Activated B cell treated with CpG ODN at 0.5 μM for 24 hours (primary cell): ENCODE measurements at places on chromosomes 11 and 22.

DNA sequence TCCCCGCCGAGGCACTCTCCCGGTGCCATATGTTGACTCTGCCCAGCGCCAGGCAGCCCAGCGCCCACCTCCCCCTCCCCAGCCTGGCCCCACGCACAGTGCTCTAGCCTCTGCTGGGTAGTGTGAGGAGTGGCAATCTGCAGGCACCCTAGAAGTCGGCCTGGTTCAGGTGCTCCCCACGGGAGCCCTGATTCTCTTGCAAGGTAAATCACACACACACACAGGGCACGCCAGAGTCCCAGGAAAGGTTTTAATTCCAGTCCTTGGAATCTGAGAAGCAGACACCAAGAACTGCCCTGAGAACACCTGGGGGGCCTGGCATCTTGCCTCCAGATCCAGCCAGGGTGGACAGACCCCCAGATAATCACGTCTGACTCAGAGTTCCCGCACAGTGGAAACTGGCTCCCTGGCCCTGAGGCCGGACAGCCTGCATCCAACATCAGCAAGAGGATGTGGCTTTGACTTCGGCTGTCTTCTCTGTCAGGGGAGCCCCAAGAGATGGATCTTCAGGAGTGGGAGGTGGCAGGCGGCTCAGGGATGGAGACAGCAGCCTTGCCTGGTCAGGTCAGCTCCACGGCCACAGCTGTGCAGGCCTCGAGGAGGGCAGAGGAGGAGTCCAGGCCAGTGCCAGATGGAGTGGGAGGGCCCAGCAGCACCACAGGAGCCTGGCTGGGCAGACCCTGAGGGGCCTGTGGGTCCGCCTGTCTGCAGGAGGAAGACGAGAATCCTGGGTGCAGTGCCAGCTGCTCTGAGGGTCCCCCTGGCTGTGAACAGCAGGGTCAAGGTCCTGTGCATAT is 1.1 kb upstream of the RIN1 start:
- DNase-seq: no peak

DNA sequence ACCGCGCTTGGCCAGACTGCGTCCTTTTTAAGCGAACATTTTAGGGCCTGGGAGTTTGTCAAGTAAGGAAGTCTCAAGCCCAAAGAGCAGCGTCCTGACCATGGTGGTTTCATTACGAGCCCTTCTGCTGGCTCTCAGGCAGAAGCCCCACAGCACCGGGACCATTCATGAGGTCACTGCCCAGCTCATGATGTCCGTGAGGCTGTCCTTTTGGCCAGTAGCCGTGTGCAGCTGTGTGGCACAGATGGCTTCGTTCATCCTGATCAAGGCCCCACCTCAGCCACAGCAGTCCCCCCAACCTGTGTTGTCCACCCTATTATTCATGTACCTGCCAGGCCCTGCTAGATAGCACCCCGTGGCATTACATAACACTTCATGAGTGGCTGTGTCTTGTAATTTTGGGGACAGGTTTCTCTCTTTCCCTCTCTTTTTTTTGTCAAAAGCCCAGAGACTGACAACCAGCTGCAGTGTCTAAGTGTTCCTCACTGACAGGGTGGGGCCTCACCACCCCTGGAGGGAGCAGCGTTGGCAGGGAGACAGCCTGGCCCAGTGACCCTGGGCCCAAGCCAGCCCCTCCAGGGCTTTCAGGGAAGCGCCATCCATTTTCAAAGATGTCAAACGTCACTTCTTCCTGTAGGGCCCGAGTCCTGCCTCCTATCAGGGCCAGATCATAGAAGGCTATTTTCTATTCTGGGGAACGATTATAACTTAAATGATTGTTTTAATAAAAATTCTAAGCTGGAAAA is 21.8 kb upstream of the CABP7 start:
- no peak for DNase-seq

- DNase-seq: no peak
Observed at GRCh38 chr11:4146070-4146771, 51.6 kb downstream of the RRM1 start.

- peak; percentile 18 for DNase-seq
Observed at GRCh38 chr11:102047305-102047924, at the start of gene CFAP300. CFAP300 (plus strand) TSS chr11:102047437; CDS start chr11:102047471, 34 bp downstream.

DNA sequence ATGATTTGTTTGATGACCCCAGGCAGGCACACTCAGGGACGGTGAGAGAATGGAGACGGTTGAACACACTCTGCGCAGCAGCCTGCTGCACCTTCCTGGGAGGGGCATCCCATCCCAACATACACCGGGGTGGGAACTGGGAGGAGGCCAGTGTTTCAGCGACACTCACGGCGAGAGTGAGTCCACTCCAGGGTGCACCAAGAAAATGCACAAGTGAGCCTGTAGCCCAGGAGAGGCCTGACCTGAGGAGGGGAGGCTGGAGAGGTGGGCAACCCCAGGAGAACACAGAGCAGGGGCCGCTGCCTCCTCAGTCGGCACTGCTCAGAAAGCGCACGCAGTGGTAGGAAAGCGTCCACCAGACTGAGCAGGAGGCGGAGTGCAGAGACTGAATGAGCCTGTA is 54.5 kb downstream of the IGF2 start:
- DNase-seq: no peak

DNA sequence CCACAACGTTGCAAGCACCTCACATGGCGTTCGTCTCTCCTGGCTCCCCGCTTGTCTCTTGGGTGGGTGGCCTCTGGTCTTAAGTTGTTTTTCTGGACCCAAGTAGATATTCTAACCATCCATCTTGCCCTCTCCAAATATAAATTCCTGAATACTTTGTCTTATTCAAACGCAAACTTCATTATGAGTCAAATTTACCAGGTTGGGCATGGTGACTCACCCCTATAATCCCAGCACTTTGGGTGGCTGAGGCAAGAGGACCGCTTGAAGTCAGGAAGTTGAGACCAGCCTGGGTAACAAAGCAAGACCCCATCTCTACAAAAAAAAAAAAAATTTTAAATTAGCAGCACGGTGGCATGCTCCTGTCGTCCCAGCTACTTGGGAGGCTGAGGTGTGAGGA is 5.1 kb upstream of the IGSF9B start:
- DNase-seq: no peak

- no peak for DNase-seq
Observed at GRCh38 chr11:63478896-63479295, 12.1 kb downstream of the PLAAT5 start.

DNA sequence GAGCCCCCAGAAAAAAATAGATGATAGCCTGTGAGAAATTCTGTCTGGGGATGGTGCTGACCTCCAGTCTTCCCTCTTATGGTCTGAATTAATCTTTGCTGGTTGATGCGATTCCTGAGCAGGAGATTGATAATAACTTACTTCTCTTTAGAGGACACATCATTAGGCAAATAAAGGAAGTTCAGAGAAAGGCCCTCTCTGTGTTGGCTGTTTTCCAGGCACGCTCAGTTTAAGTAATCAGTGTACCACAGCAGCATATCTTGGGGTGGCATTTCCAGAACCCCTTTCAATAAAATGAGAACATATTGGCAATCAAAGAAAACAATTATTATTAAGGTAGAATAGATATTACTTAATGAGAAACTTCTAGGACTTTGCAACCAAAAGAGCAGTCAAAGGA is 1129.3 kb upstream of the RAG2 start:
- DNase-seq: no peak

- DNase-seq: no peak
Observed at GRCh38 chr22:27911330-27911729, 7.7 kb downstream of the PITPNB start.

DNA sequence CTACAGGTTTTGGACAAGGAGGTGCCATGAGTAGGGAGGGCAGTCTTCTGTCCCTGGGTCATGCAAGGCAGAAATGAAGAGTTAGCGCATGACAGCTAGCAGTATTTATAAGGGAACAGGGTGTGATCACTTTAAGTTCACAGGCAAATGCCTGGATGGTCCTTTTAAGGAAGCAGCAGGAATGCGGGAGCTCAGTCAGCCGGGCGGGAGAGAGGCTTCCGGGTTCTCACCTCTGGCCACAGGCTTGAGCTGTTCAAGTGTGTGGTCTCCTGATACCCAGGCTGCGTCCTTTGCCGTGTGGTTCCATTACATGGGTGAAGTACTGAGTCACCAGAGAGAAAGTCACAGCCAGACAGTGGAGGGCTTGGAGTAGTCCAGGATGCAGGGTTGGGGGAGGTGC is 105.4 kb downstream of the BCR start:
- DNase-seq: no peak

DNA sequence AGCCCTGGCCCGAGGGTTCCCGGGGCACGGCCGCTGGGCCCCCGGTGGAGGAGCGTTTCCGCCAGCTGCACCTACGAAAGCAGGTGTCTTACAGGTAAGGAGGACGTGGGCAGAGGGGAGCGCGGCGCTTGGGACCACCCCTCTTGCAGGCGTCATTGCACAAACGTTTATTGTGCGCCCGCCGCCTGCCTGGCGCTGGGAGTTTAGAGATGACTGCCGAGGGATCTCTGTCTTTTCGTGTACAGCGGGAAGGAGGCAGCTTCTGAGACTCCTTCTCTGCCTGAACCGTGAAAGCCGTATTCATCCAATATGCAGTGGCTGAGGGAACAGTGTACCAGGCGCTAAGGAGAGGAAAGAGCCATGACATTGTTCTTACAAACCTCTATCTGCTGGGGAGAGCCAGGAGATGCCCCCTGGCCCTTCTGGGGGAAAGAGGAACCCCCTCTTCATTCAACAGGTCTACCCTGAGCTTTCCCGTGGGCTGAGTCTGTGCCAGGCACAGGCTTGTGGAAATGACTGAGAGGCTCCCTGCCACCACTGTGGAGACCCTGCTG is 13.8 kb upstream of the DGKZ start:
- DNase-seq: no peak

DNA sequence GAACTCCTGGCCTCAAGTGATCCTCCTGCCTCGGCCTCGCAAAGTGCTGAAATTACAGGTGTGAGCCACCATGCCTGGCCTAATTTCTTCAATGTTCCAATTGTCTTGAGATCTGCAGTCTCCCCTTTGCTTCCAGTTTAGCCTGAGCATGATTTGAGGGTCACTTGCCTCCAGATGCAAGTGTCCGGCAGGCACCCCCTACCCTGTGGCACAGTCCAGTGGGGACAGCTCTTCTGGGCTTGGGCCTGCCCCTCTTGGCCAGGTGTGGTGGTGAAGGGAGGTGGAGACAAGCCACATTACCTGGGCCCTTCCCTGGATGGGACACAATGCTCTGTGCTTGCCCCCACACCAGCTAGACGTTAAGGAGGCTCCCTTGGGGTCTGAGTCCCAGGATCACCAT is 21.3 kb upstream of the CACNG2 start:
- DNase-seq: no peak

DNA sequence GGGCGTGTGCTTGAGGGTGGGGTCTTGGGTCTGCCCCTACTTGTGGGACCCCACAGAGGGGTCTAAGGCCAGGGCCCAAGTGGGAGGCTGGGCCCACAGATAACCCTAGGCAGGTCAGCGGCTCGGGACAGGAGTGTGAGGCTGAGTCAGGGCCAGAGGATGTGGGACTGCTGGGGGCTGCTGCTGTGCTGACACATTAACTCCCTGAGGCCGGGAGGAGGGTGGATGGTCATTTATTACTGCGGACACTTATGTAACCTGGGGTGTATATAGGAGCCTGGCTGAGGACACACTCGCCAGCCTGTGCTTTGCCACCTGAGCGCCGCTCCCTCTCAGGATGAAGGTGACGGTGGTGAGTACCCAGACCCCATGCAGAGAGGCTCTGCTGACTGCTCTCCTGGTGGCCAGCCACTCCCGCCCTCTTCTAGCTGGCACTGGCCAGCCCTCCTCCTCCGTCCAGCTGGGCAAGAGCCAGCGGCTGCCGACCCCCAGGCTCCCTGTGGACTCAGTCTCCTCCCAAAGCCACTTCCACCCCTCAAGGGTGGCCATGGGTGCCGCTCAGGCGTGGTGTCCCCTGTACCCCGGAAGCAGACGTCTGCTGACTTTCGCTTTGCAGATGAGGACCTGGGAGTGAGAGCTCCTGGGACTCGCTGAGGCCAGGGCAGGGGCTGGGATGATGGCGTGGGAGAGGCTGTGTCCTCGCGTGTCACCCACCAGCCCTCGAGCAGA is at the start of gene MIOX:
MIOX (plus strand) TSS at position 299 of the 729 bp plus-strand sequence; CDS start at position 338, 39 bp downstream.
- DNase-seq: no peak

DNA sequence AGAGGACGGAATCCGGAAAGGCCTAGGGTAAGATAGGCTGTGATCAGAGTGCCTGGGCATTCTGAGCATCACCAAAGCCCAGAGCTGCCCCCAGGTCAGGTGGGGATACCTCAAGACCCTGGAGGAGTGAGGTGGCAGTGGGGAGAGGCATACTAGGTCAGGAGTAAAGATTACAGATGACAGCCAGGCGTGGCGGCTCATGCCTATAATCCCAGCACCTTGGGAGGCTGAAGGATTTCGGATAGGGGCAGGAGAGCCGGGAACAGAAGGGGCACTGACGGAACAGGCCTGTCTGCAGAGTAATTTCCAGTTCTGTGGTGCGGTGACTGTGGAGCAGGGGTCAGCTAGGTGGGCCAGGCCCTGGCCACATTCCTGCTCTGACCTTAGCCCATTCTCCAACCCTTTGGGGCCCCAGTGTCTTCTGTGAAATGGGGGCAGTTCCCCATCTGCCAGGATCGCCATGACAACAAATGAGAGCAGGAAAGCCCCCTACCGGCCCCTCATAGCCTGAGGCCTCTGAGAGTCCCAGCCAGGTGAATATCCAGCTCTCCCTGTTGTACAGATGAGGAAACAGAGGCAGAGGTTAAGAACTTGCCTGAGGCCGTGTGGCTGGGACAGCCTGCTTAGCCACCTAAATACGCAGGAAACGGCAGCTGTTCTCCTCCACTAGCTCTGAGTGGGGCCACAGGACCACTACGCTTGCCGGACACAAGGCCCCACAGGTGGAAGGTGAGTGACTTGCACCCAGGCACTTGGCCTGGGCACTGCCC is 9.2 kb downstream of the BAD start:
- no peak for DNase-seq

GRCh38 chr11:133947321-133947756 is 9.4 kb downstream of the IGSF9B start:
- DNase-seq: no peak

DNA sequence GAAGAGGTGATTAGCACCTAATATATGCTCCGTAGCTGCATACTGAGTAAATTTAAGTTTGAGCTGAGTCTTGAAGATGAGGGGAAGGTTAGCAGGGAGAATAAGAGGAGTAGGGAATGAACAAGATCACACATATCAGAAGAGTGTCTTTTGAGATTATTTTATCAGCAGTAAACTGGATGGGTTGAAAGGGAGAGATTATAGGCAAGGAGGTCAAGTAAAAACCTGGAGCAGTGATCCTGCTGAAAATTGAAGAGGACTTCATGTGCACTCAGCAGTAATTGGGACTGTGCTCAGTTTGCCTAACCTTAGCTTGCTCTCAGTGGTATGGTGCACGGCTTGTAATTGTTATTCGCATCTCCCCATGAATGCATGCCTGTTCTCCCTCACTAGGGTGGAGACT is 79.5 kb upstream of the PICALM start:
- DNase-seq: no peak

- DNase-seq: no peak
Observed at GRCh38 chr11:44885919-44886789, 64.5 kb downstream of the TP53I11 start.

DNA sequence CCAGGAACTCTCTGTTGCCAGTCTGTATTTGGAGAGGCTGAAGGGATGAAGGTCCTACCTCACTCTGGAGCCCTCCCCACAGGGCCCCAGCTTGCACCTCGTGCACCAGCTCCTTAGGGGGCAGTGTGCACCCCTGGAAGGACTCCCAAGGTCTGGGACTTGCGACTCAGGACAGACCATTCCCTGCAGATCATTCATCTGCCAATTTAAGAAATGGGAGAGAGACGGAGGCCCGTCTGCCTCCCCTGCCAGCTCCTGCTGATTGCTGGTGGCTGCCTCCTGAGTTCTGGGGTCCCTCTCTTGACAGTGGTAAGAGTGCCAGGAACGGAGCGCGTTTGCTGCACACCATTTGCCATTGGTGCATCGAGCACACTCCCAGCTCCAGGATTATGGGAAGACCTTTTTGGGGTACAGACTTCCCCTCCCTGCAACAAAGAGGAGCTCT is 27.4 kb upstream of the MALAT1 start:
- DNase-seq: no peak
